Suprapubic skin (tissue), 4 donors: ENCODE measurements at places on chromosomes 1 and 21. TPM values are rescaled to one million over a fixed set of nuclear protein-coding genes. Genes with fewer than 3 reads are reported as not detected.

DNA sequence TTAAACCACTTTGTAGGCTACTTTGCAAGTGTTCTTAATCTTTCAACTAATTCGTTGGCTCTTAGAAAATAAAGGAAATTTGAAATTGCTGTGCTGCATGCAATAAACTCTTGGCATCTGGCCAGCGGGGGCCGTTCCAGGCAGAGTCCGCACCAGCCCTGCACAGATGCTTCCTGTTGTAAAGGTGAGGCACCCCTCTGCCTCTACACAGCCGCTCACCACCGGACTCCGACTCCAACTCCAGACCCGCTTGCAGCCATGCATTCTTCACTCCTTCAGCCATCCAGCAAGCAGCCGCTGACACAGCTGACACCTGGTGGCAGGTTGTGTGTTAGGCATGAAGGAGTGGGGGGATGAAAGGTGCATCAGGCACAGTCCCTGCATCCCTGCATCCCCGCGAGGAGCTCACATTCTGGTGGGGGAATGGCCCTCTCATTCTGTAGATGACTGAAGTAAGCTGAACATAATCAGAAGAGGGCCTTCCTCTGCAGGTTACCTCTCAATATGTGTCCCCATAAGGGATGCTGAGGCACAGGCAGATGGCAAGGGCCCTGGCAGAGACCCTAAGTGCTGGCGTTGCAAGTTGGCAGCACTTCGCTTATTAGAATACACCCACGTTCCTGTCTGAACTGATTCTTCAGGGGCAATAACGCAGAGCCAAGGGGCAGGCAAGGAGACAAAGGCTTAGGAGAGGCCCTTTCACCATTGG lies 56.8 kb downstream of the GLIS1 start:
- H3K27me3 ChIP-seq, result peaks cover 22% of the 10 kb centered on the region
- no peaks in the 10 kb centered on the region for H3K36me3 ChIP-seq
- DNase-seq, result peak; percentile 70
- no peak overlapping the region for H3K4me3 ChIP-seq
- no peak overlapping the region for H3K27ac ChIP-seq

DNA sequence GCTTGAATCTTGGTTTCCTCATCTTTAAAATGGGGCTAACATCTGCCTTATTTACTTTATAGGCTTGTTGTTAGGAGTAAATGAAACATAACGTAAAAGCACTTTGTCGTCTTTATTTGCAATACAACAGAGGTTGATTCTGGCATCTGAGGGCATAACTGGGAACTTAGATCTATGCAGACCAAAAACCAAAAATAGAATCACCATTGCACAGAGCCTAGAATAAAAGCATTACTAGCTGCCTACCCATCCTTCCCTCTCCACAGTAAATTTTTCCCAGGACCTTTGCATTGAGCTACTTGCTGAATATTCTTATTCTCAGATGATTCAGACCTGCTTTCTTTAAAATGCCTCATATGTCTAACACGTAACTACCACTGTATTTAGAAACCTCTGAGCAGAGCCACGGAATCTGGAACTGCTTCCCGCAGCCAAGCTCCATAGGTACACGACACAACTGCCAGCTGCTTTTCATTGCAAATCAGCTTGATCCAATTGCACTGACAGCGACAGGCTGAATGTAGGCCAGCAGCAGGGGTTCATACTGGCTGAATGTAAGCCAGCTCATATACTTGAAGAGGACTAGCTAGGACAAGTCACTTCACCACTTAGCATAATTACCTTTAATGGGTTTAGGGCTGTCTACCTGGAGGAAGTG lies 33.2 kb upstream of the SERBP1 start:
- no peak for DNase-seq
- H3K27ac ChIP-seq, result peak overlapping the region; percentile 7
- no peak overlapping the region for H3K4me3 ChIP-seq
- peaks cover 43% of the 10 kb centered on the region for H3K4me1 ChIP-seq
- H3K36me3 ChIP-seq, result no peaks in the 10 kb centered on the region

CFAP45 gene
- 2.0 TPM for total RNA-seq

DNA sequence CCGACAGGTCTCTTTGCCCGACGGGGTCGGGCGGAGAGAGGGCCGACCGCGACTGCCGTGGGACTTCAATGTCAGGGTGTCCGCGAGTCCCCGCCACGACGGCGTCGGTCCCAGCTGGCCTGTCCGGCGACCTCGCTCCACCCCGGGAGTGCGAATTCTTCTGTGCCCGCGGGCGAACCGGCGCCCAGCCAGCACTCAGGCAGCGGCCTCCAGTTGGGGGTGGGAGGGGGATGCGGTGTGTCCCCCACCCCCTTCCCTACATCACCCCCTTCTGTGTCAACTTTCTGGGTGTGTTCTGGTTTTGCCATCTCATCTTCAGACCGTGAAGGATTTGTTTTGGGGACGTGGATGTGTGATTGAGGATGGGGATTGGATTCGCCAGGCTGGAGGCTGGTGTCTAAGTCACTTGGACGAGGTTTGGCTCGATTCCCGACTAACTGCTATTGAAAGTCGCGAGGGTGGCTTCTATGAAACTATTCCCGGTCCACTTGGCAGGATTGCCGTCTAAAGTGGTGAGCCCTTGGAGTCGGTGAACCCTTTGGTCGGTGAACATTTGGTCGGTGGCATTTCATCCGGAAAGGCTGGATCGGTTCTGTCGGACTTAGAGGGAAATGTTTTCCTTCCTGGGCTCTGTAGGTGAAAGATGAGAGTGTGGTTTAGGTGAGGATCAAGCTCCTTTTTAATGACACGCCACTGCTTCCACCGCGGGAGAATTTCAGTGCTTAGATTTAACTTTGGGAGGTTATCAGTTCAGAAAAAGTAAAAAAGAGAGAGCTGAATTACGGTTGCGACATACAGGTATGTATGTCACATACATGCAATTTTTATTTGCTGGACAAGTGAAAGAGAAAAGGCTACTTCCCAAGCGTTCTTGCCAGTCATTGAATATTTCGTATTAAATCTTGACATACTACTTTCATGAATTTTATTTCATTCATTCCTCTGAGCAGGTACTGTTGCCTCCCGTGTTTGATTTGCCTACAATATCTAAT lies 771 bp downstream of the ABCD3 start:
- peak overlapping the region; percentile 98 for H3K27ac ChIP-seq
- DNase-seq, result peak; percentile 74
- H3K36me3 ChIP-seq, result no peaks in the 10 kb centered on the region
